Fibroblast of skin of left biceps (primary cell): ENCODE measurements at places on chromosomes 1 and 21.

GRCh38 chr1:232186931-232187330, 443.0 kb downstream of the SIPA1L2 start:
- no peak for DNase-seq

- no peak for DNase-seq
Measured at GRCh38 chr1:87840767-87841166, 512.1 kb downstream of the LMO4 start.

DNA sequence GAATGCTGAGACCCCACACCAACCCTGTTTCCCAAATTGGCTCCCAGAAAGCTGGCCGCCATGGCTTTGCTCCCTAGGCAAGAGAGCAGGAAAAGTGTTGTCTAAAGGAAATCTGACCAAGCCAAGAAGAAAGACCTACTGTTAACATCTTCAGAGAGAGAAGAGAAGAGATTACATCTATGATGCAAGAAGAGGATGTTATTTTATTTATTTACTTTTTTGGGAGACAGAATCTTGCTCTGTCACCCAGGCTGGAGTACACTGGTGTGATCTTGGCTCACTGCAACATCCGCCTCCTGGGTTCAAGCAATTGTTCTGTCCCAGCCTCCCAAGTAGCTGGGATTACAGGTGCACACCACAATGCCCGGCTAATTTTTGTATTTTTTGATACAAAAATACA, 21.7 kb downstream of the HMGN2 start:
- no peak for DNase-seq

GRCh38 chr1:2611621-2612437, 21.0 kb downstream of the MMEL1 start:
- DNase-seq, result no peak

DNA sequence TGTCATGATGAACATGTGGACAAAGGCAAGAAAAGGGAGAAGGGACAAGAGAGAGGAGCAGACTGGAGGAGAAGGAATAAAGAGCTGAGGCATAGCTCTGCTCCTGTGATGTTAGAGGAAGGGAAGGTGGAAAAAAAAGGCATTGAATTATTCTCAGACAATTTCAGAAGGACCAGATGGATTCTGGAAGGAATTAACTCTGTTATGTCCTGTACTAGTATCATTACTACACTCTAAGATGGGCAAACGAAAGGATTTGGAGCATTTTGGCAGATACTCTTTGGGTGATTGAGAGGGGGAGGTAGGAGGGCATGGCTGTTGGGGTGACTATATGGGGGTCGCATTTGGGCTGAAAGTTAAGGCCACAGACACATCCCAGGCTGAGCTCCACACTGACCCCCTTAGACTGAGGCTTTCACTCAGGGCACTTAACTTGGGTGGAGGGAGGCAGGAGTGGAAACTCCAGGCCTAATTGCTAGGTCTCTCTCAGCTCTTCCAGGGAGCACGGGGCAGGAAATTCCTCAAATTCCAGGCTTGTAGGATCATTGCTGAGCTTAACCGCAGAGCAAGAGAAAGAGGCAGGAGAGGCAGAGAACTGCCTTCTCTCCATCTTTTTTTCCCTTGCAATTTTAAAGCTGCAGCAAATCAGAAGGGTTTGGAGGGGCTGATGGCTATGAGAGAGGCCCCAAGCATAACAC, 25.9 kb downstream of the KIRREL1 start:
- peak; percentile 91 for DNase-seq

- no peak for DNase-seq
Measured at GRCh38 chr1:157312082-157312812, 174.1 kb upstream of the ETV3 start.

- no peak for DNase-seq
Measured at GRCh38 chr1:223340637-223341036, 23.3 kb downstream of the SUSD4 start.

DNA sequence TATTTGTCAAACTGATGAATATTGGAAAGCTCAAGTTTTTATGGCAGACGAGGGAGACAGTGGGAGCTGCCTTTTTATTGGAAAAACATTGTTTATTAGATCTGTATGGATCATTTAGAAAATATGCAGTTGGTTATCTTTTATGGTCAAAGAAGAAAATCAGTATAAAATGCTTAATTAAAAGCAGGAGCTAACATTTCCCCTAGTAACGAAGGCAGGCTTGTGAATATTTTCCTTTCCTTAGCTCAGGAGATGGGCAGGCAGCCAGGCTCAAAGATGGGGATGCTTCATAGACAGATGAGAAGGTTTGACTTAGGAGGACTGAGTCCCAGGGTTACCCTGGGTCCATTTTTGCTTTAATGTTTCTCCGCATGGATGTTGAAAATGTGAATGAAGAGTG, 26.0 kb downstream of the ROR1 start:
- peak; percentile 88 for DNase-seq

DNA sequence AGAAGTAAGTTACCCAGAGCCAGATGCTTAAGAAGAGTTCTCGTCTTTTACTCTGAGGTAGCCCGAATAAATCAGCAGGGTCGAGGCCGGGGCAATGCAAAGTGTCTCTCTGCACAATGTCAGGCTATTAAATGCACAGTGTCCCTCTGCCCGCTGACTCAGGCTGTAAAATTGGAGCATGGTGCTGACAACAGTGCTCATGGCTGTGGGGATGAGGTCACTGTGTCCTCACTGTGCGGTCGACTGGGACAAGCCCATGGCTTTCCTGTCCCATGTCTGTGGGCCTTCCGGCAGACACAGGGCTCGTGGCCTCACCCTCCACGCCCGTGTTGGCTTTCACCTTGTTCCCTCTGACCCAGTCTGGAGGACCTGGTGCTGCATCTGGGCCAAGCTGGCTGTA, 14.6 kb upstream of the SLC2A1 start:
- no peak for DNase-seq

DNA sequence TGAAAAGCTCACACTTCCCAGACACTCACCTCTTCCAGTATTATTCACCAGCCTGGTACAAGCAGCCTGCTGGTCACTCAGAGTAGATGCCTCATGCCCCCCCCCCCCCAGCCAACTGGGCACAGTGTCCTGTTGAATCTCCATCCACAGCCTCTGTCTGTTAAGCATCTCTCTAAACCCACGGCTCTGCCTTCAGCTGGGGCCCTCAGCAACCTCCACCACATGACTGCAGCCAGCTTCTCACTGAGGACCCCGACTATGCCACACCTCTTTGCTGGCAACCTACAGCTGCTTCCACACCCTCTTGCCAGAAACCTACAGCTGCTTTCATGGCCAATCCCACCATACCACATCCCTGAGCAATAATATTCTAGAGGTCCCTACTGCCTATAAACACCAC, 113.1 kb downstream of the RHOU start:
- no peak for DNase-seq

GRCh38 chr1:189597083-189597482, 880.6 kb downstream of the BRINP3 start:
- no peak for DNase-seq

GRCh38 chr21:43624339-43624738, 34.9 kb downstream of the HSF2BP start:
- DNase-seq, result no peak

GRCh38 chr1:52554756-52555155, 1.9 kb upstream of the TUT4 start:
- no peak for DNase-seq

- DNase-seq, result no peak
Measured at GRCh38 chr1:16969057-16969611, 11.3 kb downstream of the MFAP2 start.

- DNase-seq, result no peak
Measured at GRCh38 chr1:51581238-51581637, 35.7 kb upstream of the OSBPL9 start.

GRCh38 chr1:26752519-26752918, 35.2 kb upstream of the PIGV start:
- no peak for DNase-seq

DNA sequence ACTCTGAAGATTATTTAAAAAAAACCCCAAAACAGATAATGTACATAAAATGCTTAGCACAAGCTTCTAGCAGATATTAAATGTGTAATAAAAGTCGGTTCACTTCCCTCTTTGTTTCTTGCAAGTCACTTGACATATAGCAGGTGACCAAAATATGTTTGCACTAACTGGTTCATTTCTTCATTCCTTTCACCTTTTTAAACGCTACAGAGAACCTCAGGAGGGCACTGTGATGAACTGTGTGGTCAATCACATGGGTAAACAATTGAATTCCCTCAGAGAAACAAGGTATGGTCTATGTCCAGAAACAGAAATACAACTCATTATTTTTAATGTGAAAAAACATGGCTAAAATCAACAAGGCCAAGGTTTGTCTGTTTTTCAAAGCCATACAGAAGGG, 51.3 kb upstream of the BCL10 start:
- DNase-seq, result no peak

GRCh38 chr1:93559045-93559444, 111.1 kb downstream of the FNBP1L start:
- no peak for DNase-seq

DNA sequence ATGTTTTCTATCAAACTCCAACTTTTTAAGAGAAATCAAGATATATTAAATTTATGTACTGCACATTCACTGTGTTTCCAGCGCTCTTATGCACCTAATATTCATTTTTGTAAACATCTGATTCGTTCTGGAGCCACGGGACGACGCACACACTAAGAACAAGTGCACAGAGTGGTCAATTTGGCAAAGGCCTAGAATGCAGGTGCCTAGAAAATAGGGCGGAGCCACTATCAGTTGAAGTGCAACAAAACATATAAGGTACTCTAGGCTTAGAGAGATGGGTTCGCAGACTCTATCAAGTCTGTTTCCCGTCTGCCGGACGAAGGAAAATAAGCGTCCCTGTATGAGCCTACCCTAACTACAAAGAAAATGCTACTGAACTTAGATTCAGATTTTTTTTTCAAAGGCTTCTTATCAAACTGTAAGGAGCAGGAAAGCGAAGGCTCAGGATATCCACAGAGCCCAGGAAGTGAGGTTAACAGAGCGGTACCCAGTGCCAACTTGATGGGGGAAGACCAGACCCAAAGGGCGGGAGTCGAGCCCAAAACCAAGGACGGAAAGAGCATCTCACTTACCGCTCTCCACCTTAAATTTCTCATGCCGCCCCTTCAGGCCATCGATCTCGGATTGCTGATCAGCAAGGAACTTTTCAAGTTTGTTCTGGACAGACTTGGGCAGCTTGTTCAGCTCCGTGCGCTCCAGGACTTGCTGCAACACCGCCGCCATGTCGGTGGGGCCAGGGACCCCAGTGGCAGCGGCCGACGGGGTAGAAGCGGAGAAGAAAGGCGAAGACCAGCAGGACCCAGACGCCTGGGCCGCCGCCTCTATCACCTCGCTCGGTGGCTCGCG, 526 bp downstream of the TPR start:
- DNase-seq, result no peak

DNA sequence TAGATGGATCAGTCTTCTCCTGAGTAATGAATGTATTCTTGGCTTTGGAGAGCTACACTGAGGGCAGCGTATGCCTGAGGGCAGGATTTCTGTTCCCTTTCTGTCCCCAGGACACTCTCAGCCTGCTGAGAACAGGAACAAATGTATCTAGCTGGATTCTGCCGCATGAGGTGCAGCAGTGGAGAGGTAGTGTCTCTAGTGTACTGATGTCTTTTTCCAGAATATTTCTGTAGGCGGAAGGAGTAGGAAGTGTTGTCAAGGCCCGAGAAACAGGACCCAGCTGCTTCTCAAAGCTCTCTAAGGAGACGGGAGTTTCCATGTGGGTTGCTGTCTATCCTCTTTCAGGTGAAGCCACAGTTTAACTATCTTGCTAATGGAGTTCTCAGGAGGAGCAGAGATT, 65.5 kb downstream of the MT1HL1 start:
- DNase-seq, result no peak

DNA sequence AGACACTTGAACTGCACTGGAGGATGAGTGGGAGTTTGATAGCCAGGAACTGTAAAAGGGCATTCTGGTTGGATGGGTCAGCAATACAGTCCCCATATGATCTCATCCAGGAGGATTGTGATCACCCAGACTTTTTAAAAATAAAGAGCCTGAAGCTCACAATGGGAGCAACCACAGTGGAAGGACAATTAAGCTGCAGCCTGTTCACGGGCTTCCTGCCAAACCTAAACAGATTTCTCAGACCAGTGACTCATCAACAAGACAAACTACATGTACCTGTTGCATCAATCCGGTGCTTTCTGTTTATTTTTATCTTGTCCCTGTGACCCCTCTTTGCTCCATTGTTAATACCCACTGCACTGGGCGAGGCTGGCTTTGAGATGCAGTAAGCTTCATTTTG, 52.3 kb downstream of the PAPPA2 start:
- peak; percentile 1 for DNase-seq

DNA sequence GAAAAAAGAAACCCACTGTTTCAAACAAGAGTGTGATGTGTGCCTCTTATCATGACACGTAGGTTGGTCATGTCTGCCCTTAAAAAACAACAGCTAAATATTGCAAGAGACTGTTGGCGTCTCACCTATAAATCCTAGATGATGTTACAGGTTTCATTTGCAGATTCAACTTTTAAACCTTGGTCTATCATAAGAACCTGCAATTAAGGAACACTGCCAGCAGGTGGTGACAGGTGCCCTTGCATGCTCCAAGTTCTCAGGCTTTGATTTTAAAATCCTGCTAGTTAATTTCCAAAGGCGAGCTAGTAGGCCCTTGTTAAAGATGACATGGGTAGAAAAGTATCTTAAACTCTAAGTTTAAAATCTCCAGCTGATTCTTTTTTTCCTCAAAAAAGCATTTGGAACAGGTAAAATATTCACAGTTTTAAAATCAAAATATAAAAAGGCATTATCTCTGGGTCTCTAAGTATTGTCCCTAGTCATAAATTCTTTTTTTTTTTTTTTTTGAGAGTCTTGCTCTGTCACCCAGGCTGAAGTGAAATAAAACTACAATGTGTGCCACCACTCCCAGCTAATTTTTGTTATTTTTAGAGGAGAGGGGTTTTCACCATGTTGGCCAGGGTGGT, 39.1 kb downstream of the CLSTN1 start:
- peak; percentile 5 for DNase-seq
